ENCODE measurements at places on chromosomes 7 and 10.

DNA sequence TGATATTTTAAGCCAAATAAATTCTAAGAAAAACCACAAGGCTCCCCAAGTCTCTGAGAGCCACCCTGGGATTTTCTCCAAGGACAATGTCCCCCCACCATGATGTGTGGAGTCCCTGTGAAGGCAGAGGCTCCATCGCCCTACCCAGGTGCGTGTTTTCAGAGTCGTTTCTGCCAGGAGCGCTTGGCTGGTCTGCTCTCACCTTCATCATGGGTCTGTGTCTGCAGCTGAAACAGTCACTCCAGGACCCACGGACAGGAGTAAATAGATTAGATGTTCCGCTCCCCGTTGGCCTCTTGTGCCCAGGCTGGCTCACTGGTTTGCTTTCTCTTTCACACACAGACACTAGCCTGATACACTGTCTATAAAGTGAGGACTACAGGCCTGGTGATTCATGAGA is 217.5 kb downstream of the SFMBT2 start:
- DNase-seq: no peak

DNA sequence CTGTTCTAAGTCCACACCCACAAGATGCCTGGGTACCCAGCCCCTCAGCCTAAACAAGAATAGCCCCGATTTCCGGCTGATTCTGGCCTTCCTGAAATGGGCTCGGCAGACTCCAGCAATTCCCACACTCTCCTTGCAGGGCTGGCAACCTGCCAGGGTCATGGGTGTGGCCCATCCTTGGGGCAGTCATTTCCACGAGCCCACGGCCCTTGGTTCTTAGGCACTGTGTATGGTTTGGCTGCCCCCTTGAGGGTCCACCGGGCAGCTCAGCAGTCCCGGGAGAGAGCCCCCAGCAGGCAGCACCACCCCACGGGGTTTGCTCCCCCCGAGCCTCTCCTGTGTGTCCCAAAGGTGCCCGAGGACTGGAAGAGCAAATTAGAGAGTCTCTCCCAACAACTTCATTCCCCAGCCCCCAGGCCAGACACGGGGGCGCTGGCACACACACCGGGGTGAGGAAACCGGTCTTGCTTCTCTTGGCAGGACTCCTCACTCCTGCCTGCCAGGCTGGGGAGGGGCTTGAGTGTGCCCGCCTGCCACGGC is 142.2 kb downstream of the EMX2 start:
- no peak for DNase-seq

GRCh38 chr10:118028619-118029018 is 18.1 kb downstream of the RAB11FIP2 start:
- no peak for DNase-seq

GRCh38 chr7:42672339-42672999 is 239.4 kb downstream of the C7orf25 start:
- no peak for DNase-seq

DNA sequence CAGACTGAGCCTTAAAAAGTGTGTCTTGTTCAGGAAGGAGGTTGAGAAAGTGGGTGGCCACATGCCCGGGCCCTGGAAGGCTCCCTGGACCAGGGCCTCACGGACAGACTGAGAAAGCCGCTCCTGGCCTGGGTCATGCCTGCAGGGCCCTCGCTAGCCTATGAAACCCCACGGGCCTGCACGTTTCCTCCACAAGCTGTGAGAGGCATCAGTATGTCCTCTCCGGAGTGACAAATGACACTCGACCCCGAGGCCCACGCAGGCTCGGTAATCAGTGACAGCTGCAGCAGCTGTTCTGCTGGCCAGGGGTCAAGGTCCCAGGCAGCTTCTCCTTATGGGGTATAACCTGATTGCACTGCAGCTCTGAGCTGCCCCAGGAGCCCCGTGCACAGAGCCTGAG is 47.6 kb downstream of the ASB13 start:
- DNase-seq: no peak

DNA sequence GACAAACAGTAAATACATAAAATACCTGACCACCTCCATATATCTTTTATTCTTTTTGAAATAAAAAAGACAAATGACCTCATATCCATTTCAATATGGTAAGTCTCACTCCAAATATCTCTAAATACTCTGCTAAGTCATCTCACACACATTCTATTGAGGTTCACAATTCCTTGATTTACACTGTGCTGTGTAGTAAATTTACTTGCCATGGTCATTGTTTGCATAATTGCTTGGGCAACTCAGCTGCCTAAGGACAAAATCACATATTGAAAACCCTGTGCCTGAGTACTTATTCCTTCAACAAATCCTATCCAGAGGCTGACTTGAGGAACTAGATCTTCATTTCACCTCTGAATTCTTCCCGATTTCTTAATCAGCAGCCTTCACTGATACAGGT is 176.4 kb downstream of the THSD7A start:
- DNase-seq: no peak

DNA sequence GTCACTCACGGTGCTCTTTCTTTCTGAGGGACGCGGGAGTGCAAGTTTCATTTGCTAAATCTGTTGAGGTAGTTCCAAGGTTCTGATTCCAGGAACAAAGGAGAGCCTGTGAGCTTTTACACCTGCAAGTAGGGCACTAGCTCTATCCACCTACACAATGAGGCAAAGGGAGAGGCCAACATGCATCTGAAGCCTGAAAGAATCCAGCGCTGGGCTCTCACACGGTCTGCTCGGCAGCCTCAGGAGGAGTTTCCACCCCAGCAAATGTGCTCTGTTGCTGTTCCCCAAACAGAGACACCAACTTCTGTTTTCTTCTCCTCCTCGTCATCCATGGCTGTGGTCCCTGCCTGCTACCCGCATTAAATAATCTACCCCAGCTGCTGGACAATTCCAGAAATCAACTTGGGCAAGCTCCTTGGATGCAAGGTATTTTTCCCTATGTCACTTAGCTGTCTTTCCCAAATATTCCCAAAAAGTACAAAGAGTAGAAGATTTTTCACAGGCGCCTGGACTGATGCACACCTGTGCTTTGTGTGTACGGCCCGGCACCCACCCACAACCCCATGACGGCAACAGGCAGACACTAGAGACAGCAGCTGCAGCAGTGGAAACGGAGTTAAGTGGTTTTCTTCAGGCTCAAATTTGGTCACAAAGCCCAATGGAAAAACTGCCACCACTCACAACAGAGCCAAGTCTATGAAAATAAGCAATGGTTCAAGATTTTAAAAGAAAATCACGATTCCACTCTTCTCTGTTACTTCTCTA is 176.8 kb downstream of the ZMYND11 start:
- DNase-seq: no peak

GRCh38 chr10:76149182-76149581 is 717.8 kb downstream of the LRMDA start:
- no peak for DNase-seq
